ENCODE measurements at places on chromosomes 16 and 17. TPM values are rescaled to one million over a fixed set of nuclear protein-coding genes. Genes with fewer than 3 reads are reported as not detected.

The HEXIM1 gene
- total RNA-seq: 12.2 TPM

The PYDC1 gene
- not detected for total RNA-seq

The TOX3 gene
- not detected for total RNA-seq

The SYNGR3 gene
- 4.8 TPM for total RNA-seq

The MMP25 gene
- not detected for total RNA-seq

The MMP15 gene
- total RNA-seq: 6.1 TPM

The PLEKHH3 gene
- 28.7 TPM for total RNA-seq

The SEPTIN1 gene
- 0.50 TPM for total RNA-seq
